SK-N-DZ (cell line): ENCODE measurements at places on chromosomes 16 and 17.
A peak's percentile ranks its signal among the peaks of the same experiment; 100 is the strongest.

DNA sequence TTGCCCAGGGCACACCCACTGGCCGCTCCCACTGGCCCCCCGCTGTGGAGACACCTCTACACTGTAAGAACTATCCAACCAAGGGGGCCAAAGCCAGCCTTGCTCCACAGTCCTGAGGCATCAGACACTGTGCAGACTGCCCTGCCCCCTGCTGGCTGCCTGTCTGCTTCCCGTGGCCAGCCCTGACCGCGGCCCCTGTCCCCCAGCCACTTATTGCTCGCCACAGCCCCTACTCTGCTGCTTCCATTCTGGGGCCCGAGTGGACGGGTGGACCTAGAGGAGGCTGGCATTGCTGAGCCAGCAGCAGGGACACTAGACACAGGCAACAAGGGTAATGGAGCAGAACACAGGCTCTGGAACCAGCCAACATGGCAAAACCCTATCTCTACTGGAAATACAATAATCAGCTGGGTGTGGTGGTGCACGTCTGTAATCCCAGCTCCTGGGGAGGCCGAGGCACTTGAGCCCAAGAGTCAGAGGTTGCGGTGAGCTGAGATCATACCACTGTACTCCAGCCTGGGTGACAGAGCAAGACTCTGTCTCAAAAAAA, 19.7 kb upstream of the LRRC37A3 start:
- no peak for DNase-seq

GRCh38 chr16:711548-712320, 3.2 kb upstream of the METRN start:
- DNase-seq: peak; percentile 80

GRCh38 chr16:24511174-24511573, 28.2 kb upstream of the RBBP6 start:
- DNase-seq: peak; percentile 33

GRCh38 chr16:57797216-57797525, 5.1 kb downstream of the KIFC3 start:
- DNase-seq: no peak

GRCh38 chr17:66951605-66951953, 12.9 kb upstream of the CACNG4 start:
- DNase-seq: peak; percentile 72

- peak; percentile 59 for DNase-seq
Measured at GRCh38 chr16:50368410-50369132, at the start of gene BRD7. TSS of gene BRD7 (minus strand) at chr16:50368988. CDS start at chr16:50368774, 214 bp downstream.

- no peak for DNase-seq
Measured at GRCh38 chr16:85712801-85713200, 24.0 kb upstream of the GINS2 start.

GRCh38 chr17:44558334-44558709, 1.0 kb downstream of the FZD2 start:
- DNase-seq: no peak

GRCh38 chr16:27483088-27483437, 66.7 kb downstream of the GTF3C1 start:
- DNase-seq: no peak

- no peak for DNase-seq
Measured at GRCh38 chr16:21235199-21235585, 1.7 kb downstream of the ANKS4B start.

GRCh38 chr16:81318711-81319110, 3.9 kb downstream of the GAN start:
- no peak for DNase-seq

DNA sequence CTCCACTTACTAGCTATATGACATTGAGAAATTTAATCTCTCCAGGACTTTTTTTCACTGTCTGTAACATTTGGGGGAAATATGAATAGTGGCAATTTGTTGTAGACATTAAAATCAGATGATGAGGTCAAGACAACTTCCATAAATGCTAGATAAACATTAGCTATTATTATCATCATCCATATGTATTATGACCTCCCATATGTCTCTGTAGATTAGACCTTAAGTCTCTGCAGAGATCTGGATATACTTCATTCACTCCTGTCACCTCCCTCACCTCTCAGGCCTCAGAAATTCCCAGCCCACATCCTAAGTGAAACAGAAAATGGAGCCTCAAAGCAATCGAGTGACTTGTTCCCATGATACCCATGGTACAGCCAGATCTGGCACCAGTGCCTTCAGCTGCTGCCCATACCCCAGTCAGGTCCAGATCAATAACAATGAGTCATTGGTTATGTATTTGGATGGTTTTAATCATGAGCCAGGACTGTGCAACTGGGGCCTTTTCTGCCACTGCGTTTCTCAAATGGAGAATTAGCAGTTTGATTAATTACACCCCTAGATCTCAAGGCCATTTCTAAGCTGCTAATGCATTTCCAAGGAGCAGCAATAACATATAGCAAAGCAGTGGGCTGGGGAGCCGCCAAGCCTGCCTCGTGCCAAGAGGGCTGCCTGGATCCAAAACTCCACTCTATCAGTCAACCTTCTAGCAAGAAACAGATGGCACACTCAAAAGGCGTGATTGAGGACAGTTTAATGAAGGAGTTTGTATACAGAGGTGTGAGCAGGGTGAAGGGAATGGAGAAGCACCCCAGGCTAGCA, 2.6 kb upstream of the FDXR start:
- DNase-seq: no peak

DNA sequence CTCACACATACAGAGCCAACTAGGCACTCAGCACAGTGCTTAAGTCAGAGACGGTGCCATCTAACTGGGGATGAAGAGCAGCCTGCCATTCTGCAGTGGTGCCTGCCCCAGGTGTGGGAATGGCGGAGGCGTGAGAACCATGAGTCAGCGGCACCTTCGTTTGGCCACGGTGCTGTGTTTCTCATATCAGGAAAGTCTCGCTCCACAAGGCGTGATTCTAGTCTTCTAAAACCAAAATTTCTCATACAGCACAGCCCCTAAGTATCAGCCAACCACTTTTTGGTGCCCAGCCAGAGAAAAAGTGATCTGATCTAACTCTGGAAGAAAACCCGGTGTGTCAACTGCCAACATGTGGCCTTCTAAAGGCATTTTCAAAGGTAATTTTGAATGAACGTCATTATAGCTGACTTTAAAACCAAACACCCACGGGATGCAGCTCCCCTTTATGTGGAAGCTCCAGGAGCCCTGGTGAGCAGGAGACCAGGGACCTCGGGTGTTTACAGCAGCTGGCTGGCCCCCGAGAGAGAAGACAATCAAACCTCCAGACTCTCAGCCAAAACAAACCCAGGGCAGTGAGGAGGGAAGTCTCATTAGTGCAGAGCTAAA, 54.6 kb downstream of the ABCC12 start:
- no peak for DNase-seq

DNA sequence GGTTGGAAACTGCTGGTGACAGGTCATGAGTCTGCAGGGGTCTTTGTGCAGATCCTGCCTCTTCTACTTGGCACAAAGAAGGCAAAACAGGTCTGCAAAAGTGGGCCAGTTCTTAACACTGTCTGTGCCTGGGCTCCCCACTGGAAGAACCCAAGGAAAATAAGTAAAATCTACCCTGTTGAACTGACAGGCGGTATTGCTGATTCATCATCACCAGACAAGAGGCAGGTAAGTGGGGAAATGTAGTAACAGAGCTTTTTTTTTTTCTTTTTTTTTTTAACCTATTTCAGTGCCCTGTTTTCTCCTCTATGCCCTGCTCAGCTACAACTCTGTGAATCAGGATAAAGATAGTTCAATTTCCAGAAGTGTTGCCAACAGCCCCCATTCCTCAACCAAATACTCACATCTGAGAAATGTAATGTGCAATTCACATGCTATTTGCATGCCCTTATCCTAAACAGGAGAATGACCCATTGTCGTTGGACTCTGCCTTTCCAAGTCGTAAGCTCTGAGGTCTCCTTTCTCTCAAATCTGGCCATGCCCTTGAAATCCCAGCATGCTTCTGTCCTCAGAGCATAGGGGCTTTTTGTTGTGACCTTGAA, 237.0 kb downstream of the SOX9 start:
- DNase-seq: no peak

- no peak for DNase-seq
Measured at GRCh38 chr17:17022456-17022855, 19.8 kb upstream of the MPRIP start.

DNA sequence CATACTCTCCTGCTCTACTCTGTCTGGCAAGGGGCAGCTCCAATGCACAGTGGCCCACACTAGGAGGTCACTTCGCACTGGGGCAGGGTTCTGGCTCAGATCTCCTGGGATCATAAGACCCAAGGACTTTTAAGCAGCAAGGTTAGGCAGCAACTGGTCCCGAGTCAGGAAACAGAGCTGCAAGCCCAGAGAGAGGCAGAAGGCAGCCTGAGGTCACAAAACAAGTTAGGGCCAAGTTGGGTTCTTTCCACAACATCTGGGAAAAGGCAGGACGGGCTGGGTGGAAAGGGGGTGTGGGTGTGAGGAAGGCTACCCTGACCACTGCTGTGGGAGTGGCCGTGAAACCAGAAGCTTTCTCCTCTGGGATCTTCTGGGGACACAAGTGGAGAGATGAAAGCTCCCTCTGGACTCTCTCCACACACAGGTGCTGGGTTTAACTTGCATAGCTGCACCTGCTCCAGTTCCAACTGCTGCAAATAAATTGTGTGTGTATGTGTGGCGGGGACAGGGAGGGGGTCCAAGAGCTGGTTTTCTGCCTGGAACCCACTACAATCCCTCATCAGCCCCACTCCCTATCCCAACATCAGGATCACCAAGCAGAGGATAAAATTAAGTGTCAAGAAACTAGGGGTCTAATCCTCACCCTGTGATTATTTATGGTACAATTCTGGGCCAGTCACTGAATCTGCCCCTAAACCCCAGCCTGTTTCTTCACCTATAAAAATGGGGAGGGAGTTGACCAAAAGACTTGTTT, 8.0 kb upstream of the TSPOAP1 start:
- DNase-seq: no peak

DNA sequence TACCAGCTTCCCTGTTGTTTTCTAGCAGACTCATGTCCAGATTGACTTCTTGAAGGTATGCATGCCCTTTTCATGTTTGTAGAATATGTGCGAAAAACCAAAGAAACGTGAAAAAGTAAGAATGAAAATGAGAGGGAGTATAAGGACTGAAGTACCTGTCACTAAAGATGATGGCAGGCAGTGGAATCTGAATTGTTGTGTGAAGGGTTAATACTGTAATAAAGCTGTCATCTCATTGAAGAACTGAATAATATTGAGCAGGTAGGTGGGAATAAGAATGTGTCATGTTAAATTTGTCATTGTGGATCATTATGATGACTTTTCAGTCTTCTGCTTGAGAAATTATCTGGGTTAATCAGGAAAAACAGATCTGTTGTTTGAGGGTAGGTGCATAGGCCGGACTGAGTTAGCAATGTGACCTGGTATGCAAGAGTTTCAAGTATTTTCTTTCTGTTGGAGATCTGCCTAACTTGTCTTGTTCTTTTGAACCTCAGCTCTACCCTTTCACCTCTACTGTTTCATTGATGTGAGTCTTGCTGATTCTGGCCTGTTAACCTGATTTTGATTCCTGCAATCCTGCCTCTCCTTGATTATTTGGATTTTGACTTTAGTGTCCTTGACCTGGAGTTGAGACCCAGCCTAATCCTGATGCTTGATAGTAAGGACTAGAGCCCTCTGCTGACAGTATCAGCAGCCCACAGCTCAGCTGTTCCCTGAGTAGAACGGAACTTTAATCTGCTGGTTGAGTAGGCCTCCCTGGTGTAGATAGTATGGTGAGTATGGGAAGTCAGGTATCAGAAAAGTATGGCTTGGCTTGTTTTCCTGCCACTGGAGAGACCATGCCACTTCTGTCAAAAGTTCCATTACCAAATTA, 64.6 kb downstream of the MAP2K4 start:
- no peak for DNase-seq

GRCh38 chr16:48295488-48296281, 48.3 kb upstream of the ABCC11 start:
- no peak for DNase-seq

- no peak for DNase-seq
Measured at GRCh38 chr17:42274253-42274542, 2.0 kb downstream of the STAT5B start.

DNA sequence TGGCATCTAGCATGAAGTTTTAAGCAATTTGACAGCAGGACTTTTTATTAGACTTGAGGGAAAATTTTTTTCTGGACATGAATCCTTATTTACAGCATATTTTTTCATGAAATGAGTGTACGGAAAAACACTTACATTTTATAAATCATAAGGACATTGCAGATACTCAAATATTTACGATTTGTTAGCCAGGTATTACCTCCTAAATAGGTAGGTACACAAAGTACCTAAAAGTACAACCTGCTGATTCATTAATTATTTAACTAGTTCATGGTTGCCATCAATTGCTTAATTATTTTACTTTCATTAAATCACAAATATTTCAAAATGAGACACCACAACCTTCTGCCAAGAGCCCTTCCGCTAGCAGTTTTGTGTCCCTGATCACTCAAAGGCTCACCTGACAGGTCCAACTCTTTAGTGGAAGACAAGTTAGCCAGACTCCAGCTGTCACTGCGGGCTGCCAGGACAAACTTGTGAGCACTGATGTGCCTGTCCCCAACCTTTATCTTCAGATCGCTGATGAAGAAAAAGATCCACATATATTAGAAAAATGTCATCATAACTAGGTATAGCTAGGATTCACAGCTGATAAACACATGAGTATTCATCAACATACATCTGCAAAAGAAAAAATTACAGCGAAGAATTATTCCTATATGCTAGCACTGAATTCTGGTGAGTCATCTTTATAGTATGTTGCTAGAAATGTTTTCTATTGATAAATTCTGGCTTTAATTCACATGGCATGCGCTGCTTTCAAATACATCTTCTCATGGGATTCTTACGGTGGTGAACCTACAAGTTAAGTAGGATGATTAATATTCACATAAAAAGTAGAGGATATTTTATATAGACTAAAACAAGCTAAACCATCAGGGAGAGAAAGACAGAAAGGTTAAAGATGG, 28.2 kb downstream of the ANKFY1 start:
- no peak for DNase-seq

- no peak for DNase-seq
Measured at GRCh38 chr17:10875430-10875851, 37.6 kb upstream of the PIRT start.

DNA sequence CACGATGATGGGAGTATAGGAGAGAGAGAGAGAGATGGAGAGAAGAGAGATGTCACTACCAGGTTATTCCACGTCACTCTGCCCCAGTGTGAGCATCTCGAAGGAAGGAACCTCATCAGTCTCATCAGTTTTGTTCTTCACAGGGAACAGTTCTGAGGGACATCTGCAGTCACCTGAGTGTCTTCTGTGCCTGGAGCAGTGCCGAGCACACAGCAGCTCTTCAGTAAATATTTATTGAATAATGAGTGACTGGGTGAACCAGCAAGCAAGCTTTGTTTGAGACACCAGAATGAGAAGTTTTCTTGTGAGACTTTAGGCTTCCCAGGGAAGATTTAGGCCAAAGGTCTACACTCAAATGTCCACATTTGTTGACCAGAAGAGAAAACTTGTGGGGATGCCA, 142.4 kb upstream of the IRX3 start:
- no peak for DNase-seq
